ENCODE measurements at places on chromosomes 11 and 22.
A peak's percentile ranks its signal among the peaks of the same experiment; 100 is the strongest.

DNA sequence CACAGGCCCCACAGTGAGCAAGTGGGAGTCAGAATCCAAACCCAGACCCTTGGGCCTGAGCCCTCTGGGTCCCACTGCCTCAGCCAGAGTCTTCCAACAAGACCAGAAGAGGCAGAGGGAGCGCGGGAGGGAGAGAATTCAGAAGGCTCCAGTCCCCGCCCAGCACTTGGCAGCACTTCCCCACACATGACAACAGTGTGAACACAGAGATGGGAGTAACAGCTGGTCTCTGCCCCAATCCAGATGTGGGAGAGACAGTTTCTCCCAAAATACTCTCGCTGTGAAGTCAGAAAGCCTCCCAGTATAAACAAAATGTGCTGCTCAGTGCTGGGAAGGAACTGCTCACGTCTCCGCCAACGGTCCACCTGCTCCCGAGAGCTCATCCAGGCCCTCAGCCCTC lies 219.9 kb downstream of the MN1 start:
- no peak for DNase-seq
- H3K4me3 ChIP-seq: no peak overlapping the region

DNA sequence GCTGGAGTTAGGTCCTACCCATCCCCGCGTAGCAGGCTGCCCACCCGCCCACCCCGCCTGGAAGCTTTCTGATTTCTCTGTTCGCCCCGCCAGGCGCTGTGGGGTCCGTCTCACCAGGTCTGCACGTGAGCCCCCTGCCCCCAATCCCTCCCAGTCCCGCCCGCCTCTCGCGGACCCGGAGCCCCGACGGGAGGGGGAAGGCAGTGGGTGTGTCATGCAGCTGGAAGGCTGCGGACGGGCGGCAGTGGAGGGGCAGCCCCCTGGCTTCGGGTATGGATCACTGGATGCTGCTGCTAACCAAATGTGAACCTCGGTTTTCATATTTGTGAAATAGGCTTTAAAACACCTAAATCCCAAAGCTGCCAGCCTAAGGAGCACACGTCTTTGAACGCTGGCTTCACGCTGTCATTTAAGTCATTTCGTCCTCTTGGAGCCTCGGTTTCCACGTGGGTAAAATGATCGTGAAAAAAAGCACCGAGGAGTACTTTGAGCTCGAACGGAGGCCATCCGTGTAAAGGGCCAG lies 568 bp upstream of the BIK start:
- peaks cover 10% of the 10 kb centered on the region for H3K4me1 ChIP-seq
- H3K27me3 ChIP-seq: peaks cover 18% of the 10 kb centered on the region
- H3K4me3 ChIP-seq: peak overlapping the region; percentile 63
- DNase-seq: no peak

- no peaks in the 10 kb centered on the region for H3K4me1 ChIP-seq
- no peaks in the 10 kb centered on the region for H3K27me3 ChIP-seq
- DNase-seq: no peak
- H3K27ac ChIP-seq: no peak overlapping the region
- no peak overlapping the region for H3K4me3 ChIP-seq
These were observed 11.9 kb downstream of the FAM168A start for GRCh38 chr11:73585834-73586575.

GRCh38 chr11:7495882-7496551 lies 10.7 kb downstream of the OLFML1 start:
- no peaks in the 10 kb centered on the region for H3K36me3 ChIP-seq
- no peak overlapping the region for H3K27ac ChIP-seq
- H3K4me3 ChIP-seq: no peak overlapping the region
- no peak for DNase-seq
- no peaks in the 10 kb centered on the region for H3K27me3 ChIP-seq

- no peak for DNase-seq
- no peak overlapping the region for H3K4me3 ChIP-seq
- no peaks in the 10 kb centered on the region for H3K36me3 ChIP-seq
- no peaks in the 10 kb centered on the region for H3K27me3 ChIP-seq
These were observed 10.1 kb upstream of the PRSS23 start for GRCh38 chr11:86790195-86790725.

- H3K27me3 ChIP-seq: no peaks in the 10 kb centered on the region
- DNase-seq: no peak
- H3K4me1 ChIP-seq: no peaks in the 10 kb centered on the region
- no peak overlapping the region for H3K4me3 ChIP-seq
- no peaks in the 10 kb centered on the region for H3K36me3 ChIP-seq
- H3K27ac ChIP-seq: no peak overlapping the region
These were observed 419.9 kb downstream of the LRRC4C start for GRCh38 chr11:41039592-41039991.

GRCh38 chr11:90997241-90997640 lies 774.4 kb upstream of the CHORDC1 start:
- H3K27ac ChIP-seq: no peak overlapping the region
- no peak overlapping the region for H3K4me3 ChIP-seq
- no peaks in the 10 kb centered on the region for H3K4me1 ChIP-seq
- no peak for DNase-seq

GRCh38 chr11:97703851-97704250 lies 1314.0 kb downstream of the JRKL start:
- no peak overlapping the region for H3K27ac ChIP-seq
- no peak overlapping the region for H3K4me3 ChIP-seq
- DNase-seq: no peak
- no peaks in the 10 kb centered on the region for H3K27me3 ChIP-seq
- no peaks in the 10 kb centered on the region for H3K36me3 ChIP-seq
- H3K4me1 ChIP-seq: no peaks in the 10 kb centered on the region

GRCh38 chr11:78823588-78823987 lies 248.9 kb upstream of the NARS2 start:
- no peak overlapping the region for H3K27ac ChIP-seq
- no peaks in the 10 kb centered on the region for H3K36me3 ChIP-seq
- H3K4me3 ChIP-seq: no peak overlapping the region

DNA sequence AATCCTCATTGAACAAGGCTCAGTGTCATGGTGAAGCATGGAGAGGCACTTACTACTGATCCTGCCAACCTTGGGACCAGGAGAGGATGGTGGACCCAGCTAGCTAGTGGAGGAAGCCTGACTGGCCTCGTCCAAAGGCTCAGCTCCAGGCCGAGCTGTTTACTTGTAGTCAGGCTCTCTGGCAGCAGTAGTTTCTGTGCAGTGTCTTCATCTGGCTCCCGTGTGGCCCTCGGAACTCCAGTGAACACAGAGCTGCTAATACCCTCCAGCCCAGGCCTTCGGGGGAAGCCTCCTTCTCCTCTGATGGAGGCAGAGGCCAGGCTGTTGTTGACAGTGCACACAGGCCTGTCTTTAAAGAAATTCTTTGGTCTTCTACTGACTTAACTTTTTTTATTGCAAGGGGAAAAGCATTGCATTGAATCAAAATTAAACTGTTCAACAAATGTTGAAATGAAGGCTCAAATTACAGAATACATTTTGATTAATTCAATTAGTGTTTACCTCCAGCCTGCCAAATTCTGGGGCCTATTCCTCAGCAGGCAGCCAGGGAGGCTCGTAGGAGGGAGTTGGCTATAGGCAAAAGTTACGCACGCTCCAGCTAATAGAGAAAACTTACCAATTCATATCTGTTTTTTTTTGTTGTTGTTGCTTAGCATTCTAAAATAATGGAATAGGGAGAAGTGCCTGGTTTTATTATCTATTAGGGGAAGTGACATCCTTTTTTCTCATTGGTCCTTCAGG lies 18.8 kb downstream of the PPFIBP2 start:
- no peaks in the 10 kb centered on the region for H3K27me3 ChIP-seq
- no peaks in the 10 kb centered on the region for H3K36me3 ChIP-seq
- H3K4me3 ChIP-seq: no peak overlapping the region

GRCh38 chr11:79241205-79241851 lies 199.5 kb downstream of the TENM4 start:
- peaks cover 8% of the 10 kb centered on the region for H3K4me1 ChIP-seq
- no peaks in the 10 kb centered on the region for H3K27me3 ChIP-seq
- H3K36me3 ChIP-seq: no peaks in the 10 kb centered on the region
- H3K27ac ChIP-seq: peak overlapping the region; percentile 78
- peak; percentile 27 for DNase-seq
- H3K4me3 ChIP-seq: no peak overlapping the region

GRCh38 chr11:130994043-130994442 lies 77.8 kb upstream of the SNX19 start:
- DNase-seq: no peak
- no peaks in the 10 kb centered on the region for H3K36me3 ChIP-seq
- H3K27ac ChIP-seq: no peak overlapping the region
- no peaks in the 10 kb centered on the region for H3K27me3 ChIP-seq
- no peak overlapping the region for H3K4me3 ChIP-seq

- H3K4me3 ChIP-seq: peak overlapping the region; percentile 9
- H3K27ac ChIP-seq: no peak overlapping the region
- DNase-seq: no peak
- no peaks in the 10 kb centered on the region for H3K4me1 ChIP-seq
These were observed 14.4 kb upstream of the EIF4G2 start for GRCh38 chr11:10823152-10823579.

DNA sequence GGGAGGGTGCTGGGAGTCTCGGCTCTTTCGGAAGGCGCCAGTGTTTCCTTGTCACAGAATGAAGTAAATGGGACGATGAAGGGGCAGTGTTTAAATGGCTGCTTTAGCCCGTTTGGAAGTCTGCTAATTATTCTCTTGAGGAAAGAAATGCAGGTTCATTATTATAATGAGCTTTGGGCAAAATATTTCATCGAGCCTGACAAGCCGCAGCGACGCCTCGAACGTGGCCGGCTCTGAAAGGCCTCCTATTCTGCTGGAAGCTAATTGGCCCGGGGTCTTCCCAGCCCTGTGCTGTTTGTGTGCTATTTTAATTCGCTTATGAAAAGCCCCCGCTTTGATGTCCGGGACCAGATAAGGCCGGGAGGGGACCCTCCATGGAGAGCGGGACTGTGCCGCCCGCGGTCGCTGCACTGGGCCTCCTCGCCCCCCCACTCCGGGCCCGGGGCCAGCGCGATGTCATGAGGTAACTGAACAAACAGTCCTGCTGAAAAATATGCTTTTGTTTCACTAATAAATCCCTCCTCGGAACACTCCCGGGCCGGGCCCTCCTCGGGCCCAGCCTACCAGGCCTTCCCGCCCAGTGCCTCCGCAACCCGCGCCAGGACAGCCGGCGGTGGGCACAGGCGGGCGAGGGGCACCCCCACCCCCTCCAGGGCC lies 78.4 kb downstream of the CDKN1C start:
- H3K4me1 ChIP-seq: peaks cover 13% of the 10 kb centered on the region
- H3K27ac ChIP-seq: no peak overlapping the region
- no peaks in the 10 kb centered on the region for H3K27me3 ChIP-seq
- DNase-seq: peak; percentile 9
- no peaks in the 10 kb centered on the region for H3K36me3 ChIP-seq

- H3K27me3 ChIP-seq: no peaks in the 10 kb centered on the region
- peaks cover 8% of the 10 kb centered on the region for H3K36me3 ChIP-seq
- no peak for DNase-seq
These were observed 31.0 kb upstream of the PPP2R1B start for GRCh38 chr11:111797145-111797581.

DNA sequence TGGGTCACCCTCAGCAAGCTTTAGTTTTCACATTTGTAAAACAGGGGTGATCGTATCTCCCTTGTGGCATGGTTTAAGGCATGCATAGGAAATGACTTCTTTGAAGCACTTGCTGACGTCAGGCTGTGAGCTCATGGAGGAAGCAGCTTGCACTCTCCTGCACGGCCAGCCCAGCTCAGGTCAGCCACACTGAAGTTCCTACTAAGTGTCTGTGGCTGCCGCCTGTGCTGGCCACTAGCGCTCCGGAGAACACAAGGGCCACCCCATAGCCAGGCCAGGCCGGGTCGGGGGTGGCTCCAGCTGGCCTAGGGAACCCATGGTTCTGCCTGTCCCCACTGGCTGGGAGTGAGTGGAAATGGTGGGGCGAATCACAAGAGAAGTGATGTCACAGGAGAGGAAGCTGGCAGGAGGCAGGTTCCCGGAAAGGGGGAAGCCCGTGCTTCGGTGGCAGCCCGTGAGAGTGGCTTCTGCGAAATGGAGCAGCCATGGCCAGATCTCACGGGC lies 28.2 kb downstream of the KCTD17 start:
- H3K27ac ChIP-seq: no peak overlapping the region
- H3K4me1 ChIP-seq: no peaks in the 10 kb centered on the region
- no peak overlapping the region for H3K4me3 ChIP-seq

DNA sequence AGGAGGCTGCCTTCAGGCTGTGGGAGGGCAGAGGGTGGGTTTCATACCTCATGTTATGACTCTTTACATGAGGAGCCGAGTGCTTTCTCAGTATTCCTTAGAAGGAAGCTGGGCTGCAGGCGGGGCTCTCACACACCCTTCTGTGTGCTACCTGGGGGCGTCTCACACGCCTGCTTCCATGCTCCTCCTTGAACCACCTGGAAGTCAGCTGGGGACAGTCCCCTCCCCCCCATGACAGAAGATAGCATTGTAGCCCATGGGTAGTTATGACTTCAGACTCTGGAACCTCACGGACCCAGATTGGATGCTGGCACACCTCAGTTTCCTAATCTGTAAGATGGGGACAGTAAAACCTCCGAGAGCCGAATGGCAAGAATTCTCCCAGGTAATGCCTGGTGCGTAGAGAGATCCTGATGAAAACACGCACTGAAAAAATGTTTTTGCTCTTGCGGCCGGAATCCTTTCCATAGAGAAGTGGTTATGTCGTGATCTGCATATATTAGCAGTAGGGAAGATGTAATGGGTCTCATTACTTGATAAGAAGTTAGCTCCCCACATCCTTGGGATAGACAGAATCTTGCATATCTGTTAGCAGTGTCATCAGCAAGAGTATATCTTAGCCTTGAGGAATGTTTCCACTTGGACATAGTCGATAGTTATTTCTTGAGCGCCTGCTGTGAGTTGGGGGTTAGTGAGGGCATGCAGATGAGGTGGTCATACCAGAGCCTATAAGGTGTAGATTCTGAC lies 4.9 kb downstream of the DAGLA start:
- H3K4me1 ChIP-seq: no peaks in the 10 kb centered on the region
- no peaks in the 10 kb centered on the region for H3K36me3 ChIP-seq
- H3K27me3 ChIP-seq: peaks cover 4% of the 10 kb centered on the region
- H3K27ac ChIP-seq: no peak overlapping the region
- no peak for DNase-seq
- H3K4me3 ChIP-seq: no peak overlapping the region

- peaks cover 24% of the 10 kb centered on the region for H3K36me3 ChIP-seq
- H3K27me3 ChIP-seq: no peaks in the 10 kb centered on the region
- peak overlapping the region; percentile 98 for H3K4me3 ChIP-seq
- DNase-seq: peak; percentile 72
These were observed 7.5 kb downstream of the DPAGT1 start for GRCh38 chr11:119093942-119094815.

DNA sequence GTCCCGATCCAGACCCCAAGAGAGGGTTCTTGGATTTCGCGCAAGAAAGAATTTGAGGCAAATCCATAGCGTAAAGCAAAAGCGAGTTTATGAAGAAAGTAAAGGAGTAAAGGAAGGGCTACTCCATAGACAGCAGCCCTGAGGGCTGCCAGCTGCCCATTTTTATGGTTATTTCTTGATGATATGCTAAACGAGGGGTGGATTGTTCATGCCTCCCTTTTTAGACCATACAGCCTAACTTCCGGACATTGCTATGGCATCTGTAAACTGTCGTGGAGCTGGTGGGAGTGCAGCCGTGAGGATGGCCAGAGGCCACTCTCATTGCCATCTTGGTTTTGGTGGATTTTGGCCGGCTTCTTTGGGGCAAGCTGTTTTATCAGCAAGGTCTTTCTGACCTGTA lies 19.4 kb upstream of the SHANK3 start:
- no peak overlapping the region for H3K4me3 ChIP-seq
- no peaks in the 10 kb centered on the region for H3K4me1 ChIP-seq
- no peak for DNase-seq
- no peaks in the 10 kb centered on the region for H3K36me3 ChIP-seq
